ENCODE measurements at places on chromosomes 3 and 15.

DNA sequence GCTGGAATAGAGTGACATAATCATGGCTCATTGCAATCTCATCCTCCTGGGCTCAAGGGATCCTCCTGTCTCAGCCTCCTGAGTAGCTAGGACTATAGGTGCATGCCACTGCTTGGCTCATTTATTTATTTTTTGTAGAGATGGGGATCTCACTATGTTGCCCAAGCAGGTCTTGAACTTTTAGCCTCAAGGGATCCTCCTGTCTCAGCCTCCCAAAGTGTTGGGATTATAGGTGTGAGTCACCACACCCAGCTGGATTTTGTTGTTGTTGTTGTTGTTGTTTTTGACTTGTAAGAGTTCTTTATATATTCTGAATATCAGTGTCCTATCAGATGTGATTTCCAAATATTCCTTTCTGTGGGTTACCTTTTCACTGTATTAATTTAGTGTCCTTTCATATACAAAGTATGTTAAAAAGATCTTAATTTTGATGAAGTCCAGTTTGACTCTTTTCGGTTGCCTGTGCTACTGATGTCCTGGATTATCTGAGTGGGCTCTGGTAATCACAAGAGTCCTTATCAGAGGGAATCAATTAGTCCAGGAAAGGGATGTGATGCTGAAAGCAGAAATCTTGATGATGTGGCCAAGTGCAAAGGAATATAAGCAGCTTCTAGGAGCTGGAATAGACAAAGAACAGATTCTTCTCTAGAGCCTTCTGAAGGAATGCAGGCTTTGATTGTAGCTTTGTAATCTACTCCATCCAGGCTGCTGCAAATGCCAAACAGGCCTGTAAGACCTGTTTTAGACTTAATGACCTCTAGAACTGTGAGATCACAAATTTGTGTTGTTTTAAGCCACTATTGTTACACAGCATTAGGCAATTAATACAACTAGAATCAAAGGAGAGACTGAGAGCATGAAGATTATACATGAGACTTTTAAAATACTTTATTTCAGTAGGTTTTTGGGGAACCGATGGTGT lies 30.2 kb downstream of the NCK1 start:
- DNase-seq: no peak

DNA sequence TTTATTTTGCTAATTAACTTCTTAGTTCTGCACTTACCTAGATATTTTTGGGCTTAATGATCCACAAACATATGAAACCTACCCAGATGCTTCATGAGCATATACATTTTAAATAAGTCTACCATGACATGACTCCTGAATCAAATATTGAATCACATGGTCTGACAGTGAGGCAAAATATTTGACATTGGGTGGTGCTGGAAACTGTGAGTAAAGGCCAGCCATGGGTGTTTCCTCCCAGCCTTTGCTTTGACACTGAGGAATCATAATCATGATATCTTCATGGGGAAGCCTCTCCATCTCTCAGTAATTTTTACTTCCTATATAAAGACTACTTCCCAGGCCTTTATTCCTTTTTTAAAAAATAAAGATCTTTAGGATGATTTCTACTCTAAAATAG lies 22.8 kb upstream of the SSR3 start:
- no peak for DNase-seq

DNA sequence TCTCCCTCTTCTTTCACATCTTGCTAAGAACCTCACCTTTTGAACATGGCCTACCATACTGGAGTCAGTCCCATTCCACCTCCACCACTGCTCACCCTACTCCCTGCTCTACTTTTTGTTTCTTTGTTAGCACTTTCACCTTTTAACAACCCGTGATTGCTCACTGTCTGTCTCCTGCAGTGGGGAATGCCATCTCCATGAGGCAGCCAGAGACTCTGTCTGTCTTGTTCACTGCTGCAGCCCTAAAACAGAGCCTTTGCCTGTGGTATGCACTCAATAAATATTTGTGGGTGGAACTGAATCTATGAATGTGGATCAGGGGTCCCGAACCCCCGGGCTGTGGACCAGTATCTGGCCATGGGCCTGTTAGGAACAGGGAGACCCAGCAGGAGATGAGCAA lies 16.5 kb upstream of the TLE3 start:
- no peak for DNase-seq

- no peak for DNase-seq
Measured at GRCh38 chr3:23594066-23594465, 211.7 kb upstream of the UBE2E1 start.

- DNase-seq: no peak
Measured at GRCh38 chr15:36893276-36893675, 207.1 kb downstream of the MEIS2 start.

DNA sequence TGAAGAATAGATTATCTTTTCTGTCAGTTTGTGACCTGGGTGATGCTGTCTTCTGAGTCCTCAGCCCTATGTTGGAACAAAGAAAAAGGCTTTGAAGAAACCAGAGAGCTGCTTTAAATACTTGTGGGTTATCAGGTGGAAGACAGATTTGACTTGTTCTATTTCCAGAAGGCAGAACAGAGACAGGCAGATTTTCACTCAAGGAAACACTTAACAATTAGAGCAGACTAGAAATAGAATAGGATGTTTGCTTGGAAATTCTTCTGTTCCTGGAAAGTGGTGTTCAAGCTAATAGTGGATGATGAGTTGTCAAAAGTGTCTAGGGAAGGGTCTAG lies 219.4 kb downstream of the UBE2E2 start:
- no peak for DNase-seq

DNA sequence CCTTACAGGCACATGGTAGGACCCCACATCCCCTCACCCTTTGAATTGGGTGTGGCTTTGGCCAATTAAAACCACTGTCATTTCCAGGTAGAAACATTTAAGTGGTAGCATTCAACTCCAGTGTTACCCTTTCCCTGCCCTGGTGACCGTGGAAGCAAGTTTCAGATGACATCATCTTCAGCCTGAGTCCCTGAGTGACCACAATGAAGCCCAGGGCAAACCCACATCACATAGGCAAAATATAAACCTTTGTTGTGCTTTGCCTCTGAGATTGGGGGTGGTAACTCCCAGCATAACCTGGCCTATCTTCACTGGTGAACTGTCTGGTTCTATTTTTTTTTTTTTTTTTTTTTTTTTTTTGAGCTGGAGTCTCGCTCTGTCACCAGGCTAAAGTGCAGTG lies 404.0 kb upstream of the WNT5A start:
- DNase-seq: no peak

- DNase-seq: no peak
Measured at GRCh38 chr3:176490357-176490756, 706.9 kb downstream of the TBL1XR1 start.

DNA sequence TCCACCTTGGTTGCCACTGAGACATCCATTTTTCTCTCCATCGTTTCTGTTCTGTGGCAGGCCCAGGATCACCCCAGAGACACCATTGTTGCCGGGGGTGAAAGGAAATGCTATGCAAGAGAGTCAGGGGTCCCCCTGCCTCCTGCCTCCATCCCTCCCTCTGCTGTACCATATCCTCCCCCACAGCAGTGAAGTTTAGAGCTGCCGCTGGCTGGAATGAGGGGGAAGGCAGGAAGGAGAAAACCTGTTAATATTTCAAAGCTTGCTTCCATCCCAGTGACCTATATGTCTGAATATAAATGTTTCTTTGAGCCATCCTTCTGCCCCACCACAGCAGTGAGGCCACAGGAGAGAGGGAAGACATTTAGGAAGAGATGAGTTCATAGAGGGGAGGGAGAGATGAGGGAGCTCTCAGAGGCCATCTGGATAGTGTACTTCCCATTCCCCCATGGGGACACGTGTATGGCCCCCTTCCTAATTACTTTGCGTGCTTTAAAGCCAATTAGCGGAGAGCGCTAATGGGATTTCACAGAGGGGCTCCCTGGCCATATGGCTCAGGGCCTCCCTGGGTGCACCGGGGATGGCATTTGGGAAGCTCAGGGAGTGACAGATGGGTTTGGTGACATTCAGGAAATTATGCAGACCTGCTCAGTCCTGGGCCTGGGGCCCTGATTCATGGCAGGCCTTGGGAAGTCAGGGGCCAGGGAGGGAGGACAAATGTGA lies 40.4 kb upstream of the CHRNB4 start:
- no peak for DNase-seq

DNA sequence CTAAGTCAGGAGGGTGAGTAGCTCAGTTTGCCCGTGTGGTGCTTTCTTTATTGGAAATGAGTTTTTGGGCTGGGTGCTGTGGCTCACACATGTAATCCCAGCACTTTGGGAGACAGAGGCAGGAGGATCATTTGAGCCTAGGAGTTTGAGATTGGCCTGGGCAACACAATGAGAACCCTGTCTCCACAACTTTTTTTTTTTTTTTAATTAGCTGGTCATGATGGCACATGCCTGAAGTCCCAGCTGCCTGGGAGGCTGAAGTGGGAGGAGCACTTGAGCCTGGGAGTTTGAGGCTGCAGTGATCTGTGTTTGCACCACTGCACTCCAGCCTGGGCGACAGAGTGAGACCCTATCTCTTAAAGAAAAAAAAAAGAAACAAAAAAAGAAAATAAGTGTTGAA lies 174.9 kb downstream of the NSMCE3 start:
- no peak for DNase-seq

DNA sequence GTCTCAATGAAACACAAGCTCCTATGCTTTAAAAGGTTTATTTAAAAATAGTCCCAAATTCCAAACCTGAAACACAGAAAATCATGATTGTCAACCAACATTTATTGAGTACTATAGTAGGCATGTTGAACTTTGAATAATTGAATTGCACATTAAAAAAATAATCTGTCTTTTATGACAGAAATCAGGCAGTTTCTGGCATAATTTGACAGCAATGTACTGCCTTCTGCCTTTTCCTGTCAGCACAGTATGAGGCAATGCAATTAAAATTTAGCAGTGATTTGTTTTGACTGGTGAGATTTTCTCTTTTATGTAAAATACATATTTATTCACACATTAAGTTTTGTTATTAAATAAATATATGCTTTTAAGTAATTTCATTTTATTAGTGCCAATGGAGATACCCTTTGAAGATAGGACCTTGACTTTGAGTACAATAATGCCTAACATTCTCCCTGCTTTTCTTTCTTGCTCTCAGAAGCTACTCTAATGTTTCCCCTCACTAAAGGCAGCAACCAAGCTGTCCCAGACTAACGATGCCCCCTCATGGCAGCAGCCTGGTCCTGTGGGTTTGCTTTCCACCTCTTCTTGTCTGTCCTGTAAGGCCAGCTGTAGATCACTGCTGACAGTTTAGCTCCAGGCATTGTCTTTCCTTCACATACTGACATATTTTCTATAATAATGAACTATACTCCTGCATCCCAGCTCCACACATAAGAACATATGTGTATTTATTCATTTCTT lies 346.7 kb downstream of the IL20RB start:
- no peak for DNase-seq

GRCh38 chr15:96043591-96044171 lies 286.8 kb upstream of the NR2F2 start:
- DNase-seq: no peak

DNA sequence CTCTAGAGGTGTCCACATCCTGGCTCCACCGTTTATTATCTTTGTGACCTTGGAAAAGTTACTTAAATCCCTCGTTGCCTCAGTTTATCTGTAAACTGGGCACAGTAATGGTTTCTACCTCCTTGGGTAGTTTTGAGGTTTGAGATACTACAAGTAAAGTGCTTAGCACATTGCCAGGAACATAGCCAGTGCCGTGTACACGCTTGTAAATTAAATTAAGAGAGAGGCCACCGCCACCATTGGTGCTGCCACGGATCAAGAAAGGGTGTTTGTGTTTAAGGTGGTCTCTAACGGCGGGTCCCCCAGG lies 5.8 kb upstream of the WNT7A start:
- no peak for DNase-seq

- no peak for DNase-seq
Measured at GRCh38 chr15:73425510-73425909, 17.5 kb upstream of the REC114 start.

- DNase-seq: no peak
Measured at GRCh38 chr3:143187111-143187510, 67.5 kb downstream of the CHST2 start.

GRCh38 chr3:83226751-83227150 lies 1465.3 kb upstream of the GBE1 start:
- no peak for DNase-seq

DNA sequence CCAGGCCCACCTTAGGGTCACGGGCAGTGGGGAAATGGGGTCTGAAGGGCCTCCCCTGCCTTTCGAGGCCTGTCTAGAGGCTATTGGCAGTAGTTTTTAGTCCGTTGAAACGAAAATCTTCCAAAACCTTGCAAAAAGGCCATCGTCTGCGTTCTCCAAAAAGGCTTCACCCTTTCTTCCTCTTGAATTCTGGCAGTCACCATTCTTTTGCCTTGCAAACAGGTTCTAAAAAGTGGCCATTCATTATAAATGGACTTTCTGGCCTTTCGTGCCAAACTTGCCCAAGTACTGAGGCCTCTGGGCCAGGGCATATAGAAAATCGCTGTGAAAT lies 367 bp upstream of the TARS3 start:
- no peak for DNase-seq

DNA sequence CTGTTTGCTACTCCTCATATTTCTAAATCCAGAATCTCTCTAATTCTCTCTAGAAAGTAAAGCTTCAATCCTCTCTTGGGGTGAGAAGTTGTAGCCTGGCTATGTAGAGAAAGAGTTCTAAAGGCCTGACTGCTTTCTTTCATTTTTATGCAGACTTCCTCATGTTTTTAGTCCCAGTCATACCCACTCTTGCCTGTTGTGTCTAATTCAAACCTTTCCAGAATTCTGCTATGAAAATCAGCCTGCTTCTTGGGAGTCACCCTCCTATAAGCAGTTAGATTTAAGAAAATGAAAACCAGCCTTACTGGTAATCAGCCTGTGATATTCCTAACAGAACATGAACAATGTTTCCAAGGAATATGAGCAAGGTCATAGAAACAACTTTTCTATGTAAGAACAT lies 14.8 kb upstream of the ZNF639 start:
- no peak for DNase-seq

- no peak for DNase-seq
Measured at GRCh38 chr3:132898141-132898540, 140.1 kb upstream of the TMEM108 start.

GRCh38 chr3:53726643-53727042 lies 119.6 kb downstream of the CHDH start:
- DNase-seq: no peak

Data from central memory CD8-positive, alpha-beta T cell (primary cell).